ENCODE measurements at places on chromosomes 1 and 21.
A peak's percentile ranks its signal among the peaks of the same experiment; 100 is the strongest.

- peak; percentile 78 for DNase-seq
Observed at GRCh38 chr1:2085080-2085479, 34.9 kb downstream of the PRKCZ start.

GRCh38 chr1:5667513-5668325, 324.5 kb downstream of the NPHP4 start:
- DNase-seq = no peak

GRCh38 chr1:237673631-237674030, 217.1 kb downstream of the ZP4 start:
- DNase-seq = no peak

DNA sequence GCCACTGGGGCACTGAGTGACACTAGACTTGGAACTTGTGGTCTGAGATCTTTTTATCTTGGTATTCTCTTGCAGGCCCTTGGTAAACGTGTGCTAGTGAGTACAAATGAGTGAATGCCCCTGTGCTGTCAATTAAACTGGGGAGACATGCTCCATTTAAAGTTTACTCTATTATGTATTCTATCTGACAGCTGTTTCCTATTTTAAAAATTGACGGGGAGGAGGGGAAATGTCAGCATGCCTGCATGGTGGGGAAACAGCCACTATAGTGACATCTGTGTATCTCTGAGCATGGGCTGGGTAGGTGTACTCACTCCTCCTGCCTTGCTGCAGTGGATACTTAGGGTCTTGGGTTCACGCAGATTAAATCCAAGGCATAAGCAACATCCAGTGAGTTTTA, 59.0 kb upstream of the IKBKE start:
- DNase-seq = no peak

DNA sequence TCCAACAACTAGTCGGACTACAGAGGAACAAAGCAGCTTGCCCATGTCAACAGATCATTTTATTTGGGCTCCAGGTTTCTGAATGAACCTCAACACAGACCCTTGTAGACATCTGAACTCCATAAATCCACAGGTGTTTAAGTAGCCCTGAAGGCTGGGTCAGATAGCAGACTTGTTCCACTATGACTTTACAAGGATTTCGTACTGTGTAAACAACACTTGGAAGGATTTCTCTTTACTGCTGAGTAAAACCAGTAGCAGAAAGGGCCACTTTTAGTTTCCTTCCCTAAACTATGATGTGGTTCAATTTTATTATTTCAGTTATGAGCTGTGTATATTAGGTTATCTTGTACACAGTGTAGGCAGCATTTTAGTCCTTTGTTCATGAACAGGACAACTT, 316.4 kb upstream of the ADGRL2 start:
- DNase-seq = no peak

GRCh38 chr1:24714859-24715520, 30.3 kb upstream of the CLIC4 start:
- peak; percentile 90 for DNase-seq

DNA sequence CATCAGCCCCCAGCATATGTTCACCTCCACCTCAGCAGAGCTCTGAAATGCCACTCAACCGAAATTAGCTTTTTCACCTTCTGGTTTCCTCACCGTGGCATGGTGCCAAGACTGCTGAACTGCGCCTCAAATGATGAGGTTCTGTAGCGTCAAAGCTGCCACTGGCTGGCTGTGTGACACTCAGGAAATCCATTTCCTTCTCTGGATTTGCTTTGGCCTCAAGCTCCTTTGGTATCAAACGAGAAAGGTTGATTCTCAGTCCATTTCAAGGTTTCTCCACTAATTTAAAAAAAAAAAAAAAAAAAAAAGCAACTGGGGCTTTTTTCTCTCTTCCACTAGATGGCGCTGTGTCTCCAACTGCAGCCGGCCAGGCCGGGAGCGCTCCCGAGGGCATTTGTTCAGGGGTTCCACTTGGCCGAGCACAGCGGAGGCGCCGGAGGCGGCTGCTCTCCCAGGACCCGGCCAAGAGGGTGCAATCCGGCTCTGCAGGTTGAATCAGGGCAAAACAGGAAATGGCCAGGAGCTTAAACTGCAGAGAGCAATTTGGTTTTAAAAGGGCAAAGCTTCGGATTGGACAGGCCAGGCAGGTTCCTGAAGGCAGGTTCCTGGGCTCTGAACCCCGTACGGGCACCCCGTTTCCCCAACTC, 26.5 kb upstream of the PLA2G2C start:
- DNase-seq = peak; percentile 81

DNA sequence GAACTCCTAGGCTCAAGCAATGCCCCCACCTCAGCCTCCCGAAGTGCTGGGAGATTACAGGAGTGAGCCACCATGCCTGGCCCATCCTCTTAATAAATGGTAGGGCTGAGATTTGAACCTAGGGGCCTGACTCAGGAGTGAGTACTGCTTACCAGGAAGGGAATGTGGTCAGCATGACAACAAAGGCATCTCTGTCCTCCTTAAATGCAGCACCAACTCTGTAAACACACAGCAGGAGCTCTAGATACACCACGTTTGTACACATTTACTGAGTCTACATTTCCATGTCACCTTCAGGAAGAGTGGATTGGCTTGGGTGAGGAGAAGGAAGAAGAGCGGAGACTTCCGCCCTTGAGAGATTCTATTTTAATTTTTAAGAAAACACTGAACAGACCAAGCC, 38.5 kb downstream of the HIVEP3 start:
- DNase-seq = no peak

- no peak for DNase-seq
Observed at GRCh38 chr1:231231511-231231910, 9.5 kb upstream of the GNPAT start.

GRCh38 chr1:182113879-182114626, 52.5 kb upstream of the ZNF648 start:
- DNase-seq = peak; percentile 80

- DNase-seq = no peak
Observed at GRCh38 chr1:1191734-1192133, 14.7 kb downstream of the TNFRSF18 start.

Data from head of caudate nucleus (tissue), 42 donors.